ENCODE measurements at places on chromosomes 13 and 19. TPM values are rescaled to one million over a fixed set of nuclear protein-coding genes. Genes with fewer than 3 reads are reported as not detected.

HNRNPUL1 gene
- total RNA-seq = 332 TPM

TPTE2 gene
- not detected for total RNA-seq

TNNI3 gene
- 13.4 TPM for total RNA-seq

PDX1 gene
- 0.09 TPM for total RNA-seq

PSG11 gene
- total RNA-seq = not detected

ZNF763 gene
- total RNA-seq = not detected

FFAR2 gene
- total RNA-seq = not detected

TMEM59L gene
- total RNA-seq = 6.1 TPM

FSD1 gene
- 8.6 TPM for total RNA-seq

TTC9B gene
- total RNA-seq = 0.34 TPM

CEBPA gene
- 11.2 TPM for total RNA-seq

NPAS1 gene
- total RNA-seq = 5.8 TPM

Data from A549 treated with ZK216348 at 1 μM for 4 hours (cell line).